ENCODE measurements at places on chromosomes 1 and 21.

GRCh38 chr1:8809342-8809736 lies 8.1 kb downstream of the RERE start:
- DNase-seq = no peak

DNA sequence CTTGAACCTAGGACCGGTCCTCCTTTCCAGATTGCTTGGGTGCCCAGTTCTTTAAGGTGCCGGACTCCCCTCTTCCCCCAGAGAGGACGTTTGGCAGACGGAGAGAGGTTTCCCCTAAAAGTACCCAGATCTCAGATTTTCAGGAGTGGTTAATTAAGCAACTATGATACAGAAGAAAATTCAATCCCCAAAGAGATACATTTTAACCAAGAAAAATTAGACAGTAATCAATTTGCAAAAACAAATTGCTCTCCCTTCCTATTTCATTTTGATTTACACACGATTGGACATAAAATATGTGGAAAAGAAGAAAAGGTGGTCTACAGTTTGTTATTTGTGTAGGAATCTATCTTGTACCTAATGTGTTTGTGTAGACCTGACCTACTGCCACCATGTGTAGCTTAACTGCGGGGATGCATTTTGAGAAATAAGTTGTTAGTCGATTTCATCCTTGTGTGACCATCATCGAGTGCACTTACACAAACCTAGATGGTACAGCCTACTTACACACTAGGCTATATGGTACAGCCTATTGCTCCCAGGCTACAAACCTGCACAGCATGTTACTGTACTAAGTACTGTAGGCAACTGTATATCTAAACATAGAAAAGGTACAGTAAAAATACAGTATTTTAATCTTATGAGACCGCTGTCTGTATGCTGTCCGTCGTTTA lies 755 bp downstream of the RPAP2 start:
- no peak for DNase-seq

GRCh38 chr1:212415107-212415841 lies 588 bp upstream of the PACC1 start:
- no peak for DNase-seq

DNA sequence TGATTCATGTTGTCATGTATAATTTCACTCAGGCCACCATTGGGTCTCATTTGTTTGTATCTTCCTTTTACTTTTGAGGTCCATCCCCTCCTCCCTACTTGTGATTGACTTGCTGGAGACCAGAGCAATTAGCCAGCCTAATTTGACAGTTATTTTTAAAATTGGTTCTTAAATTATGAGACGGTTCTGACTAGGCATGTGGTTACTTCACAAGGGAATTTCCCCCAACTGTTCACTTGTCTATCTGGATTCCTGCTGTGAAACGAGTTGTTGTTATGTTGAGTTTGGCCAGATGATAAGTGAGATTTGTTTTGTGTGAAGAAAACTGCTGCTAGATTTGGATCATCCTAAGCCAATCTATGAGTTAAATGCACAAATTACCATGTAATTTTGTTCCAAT lies 359.1 kb downstream of the BARHL2 start:
- DNase-seq = no peak

- no peak for DNase-seq
Measured at GRCh38 chr1:97938285-97938642, 17.4 kb upstream of the DPYD start.

GRCh38 chr1:29223521-29223920 lies 7.2 kb downstream of the MECR start:
- DNase-seq = no peak

- DNase-seq = no peak
Measured at GRCh38 chr21:15015622-15016471, 49.0 kb downstream of the NRIP1 start.

GRCh38 chr1:2861143-2861987 lies 59.9 kb upstream of the TTC34 start:
- no peak for DNase-seq

- no peak for DNase-seq
Measured at GRCh38 chr1:235995511-235995910, 69.4 kb downstream of the NID1 start.

- DNase-seq = no peak
Measured at GRCh38 chr21:45225041-45225740, 62.5 kb downstream of the POFUT2 start.

DNA sequence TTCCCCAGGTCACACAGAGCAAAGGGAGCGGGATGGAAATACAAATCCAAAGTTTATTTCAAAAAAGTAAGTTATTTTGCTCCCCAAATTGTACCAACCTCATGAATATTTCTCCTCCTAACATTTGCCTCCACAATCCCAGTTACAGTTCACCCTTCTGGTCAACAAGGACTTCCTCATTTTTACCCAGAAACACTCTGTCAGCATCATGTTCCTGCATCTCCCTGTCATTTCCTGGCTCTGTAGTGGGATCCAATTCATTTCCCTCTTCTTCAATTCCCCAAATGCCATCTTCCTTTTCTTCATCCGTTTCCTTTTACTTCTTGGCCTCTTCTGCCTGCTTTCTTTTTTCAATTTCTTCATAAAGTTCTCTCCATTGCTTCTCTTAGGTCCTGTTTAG lies 32.0 kb upstream of the EPS15 start:
- DNase-seq = no peak

DNA sequence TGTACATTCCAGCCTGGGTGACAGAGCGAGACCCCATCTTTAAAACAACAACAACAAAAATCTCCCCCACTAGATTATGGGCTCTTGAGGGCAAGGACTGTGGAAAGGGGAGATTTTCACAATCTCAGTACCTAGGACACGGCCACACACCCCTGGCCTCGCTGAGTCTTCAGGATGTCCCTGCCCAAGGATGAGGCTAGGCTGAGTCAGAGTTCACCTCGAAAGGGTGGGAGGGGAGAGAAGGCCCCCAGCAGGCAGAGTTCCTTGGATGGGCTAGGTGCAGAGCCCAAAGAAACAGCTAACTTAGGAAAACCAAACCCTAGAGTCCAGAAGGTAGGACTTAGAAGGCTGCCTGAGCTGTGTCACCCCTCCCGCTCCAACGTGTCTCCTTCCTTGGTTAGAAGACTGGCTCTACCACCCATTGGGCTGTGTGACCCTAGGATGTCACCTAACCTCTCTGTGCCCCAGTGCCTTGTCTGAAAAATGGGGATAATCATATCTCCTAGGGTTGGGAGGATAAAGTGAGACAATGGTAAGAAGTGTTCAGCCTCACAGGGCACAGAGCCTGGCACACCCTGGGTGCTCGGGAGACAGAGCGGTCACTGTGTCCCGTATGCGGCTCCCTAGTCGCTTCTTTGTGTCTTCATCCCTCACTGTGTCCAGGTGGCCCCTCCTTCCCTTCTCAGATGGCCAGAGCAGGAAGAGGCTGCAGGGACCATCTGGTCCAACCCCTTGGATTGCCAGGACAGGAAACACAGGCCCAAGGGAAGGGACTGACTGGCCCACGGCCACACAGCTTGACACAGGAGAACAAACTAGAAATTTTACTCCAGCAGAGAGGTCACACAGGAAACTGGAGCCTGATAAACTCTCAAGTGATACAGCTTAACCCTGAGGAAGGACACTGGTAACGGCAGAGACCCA lies 11.2 kb downstream of the TRIM62 start:
- DNase-seq = no peak

GRCh38 chr1:200867018-200867811 lies 5.6 kb upstream of the GPR25 start:
- no peak for DNase-seq
